Stimulated activated CD4-positive, alpha-beta T cell treated with anti-CD3 and anti-CD28 coated beads, Interleukin-4, amount 100 ng/mL, for 1 hour (primary cell): ENCODE measurements at places on chromosomes 7 and 10.

GRCh38 chr7:132123773-132124172 lies 452.5 kb downstream of the PLXNA4 start:
- no peak for DNase-seq

GRCh38 chr7:149855361-149856305 lies 17.5 kb downstream of the ZNF862 start:
- DNase-seq, result no peak

DNA sequence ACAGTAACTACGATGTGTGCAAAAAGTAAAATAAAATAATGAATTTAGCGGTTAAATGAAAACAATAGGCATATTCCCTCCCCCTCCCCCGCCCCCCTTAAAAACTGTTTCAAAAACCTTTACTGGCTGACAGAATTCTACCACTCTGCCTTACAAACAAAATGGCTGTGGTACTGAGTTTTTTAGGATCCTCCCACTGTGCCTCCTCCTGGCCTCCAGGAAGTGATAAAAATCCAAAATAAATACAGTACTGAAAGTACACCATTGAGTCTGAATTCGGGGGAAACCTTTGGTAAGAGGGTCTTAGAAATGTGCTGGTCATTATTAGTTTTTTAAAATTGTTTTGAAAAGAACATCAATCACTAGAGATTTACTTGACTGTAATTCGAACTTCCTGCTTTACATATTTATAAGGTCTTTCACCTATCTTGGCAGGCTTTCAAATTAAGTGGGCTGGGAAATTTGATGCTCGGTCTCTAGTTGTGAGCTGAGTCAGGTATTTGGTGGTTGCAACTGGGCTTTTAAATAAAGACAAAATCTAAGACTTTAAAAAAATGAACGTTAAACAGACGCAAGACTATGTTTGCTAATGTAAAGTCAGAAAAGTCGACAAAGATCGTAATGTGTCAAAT lies 32.5 kb upstream of the EPC1 start:
- DNase-seq, result no peak

- no peak for DNase-seq
Measured at GRCh38 chr10:18868919-18869318, 179.7 kb upstream of the MALRD1 start.

- DNase-seq, result no peak
Measured at GRCh38 chr7:72710983-72711382, 117.0 kb downstream of the TYW1B start.

GRCh38 chr7:28301148-28301641 lies 111.1 kb upstream of the CREB5 start:
- no peak for DNase-seq

GRCh38 chr7:85172530-85172941 lies 14.3 kb downstream of the SEMA3D start:
- no peak for DNase-seq

DNA sequence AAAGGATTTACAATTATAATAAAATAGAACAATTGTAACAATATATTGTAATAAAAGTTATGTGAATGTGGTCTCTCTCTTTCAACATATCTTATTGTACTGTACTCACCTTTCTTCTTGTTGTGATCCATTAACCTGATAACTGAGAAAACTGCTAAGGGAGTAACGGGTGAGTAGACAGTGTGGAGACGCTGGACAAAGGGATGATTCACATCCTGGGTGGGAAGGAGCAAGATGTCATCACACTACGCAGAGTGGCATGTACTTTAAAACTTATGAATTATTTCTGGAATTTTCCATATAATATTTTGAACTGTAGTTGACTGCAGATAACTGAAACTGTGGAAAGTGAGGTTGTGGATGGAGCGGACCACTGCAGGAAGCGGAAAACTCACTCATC lies 91.2 kb upstream of the PLPP4 start:
- DNase-seq, result no peak

DNA sequence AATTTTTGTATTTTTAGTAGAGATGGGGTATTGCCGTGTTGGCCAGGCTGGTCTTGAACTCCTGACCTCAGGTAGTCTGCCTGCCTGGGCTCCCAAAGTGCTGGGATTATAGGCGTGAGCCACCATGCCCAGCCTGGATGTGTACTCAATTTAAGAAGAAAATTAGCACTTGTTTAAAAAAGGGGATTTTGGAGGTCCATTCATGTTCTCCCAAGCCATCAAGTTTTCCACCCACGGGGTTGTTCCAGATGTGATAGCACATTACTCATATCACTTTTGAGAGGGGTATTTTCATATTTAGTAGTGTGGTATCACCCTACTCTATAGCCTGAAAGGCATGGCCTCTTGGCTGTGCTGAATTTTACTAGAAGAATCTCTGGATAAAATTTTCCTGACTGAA lies 10.5 kb upstream of the SLC26A3 start:
- DNase-seq, result no peak

DNA sequence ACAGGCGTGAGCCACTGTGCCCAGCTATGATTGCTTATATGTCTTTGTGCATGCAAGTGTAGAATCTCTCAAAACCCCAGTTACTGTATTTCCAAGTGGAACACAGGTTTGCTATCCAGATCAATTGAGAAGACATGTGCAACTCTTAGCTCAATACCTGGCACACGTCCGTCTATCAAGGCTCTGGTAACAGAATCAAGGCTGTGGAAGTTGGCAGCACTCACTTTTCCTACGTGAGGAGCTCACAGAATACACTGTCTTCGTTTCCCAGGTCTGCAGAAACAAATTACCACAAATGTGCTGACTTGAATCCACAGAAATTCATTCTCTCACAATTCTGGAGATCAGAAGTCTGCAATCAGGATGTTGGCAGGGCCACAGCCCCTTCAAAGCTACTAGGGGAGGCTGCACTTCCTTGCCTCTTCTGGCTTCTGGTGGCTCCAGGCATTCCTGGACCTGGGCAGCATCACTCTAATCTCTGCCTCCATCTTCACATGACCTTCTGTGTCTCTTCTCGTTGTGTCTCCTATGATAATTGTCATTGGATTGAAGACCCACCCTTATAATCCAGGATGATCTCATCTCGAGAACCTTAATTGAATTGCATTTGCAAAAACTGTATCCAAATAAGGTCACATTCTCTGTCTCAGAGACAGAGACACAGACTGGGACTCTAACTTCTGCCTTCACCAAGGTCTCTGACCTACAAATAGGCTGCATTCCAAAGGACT lies 84.8 kb upstream of the C7orf33 start:
- DNase-seq, result no peak

DNA sequence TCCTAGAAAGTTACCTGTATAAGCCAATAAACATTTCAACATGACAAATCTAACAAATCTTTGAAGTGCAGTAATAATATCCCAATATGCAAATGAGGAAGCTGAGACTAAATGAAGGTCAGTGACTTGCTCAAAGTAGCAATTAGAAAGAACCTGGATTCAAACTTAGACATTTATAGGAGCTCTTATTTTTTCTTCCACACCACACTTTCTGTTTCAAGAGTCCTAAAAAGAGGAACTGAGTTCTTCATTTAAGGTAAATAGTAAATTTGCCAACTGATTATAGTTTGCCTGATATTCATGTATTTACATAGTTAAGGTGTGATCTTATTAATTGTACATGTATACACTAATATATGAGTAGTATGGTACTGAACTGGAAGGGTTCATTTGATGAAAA lies 44.0 kb downstream of the KLHDC10 start:
- no peak for DNase-seq

DNA sequence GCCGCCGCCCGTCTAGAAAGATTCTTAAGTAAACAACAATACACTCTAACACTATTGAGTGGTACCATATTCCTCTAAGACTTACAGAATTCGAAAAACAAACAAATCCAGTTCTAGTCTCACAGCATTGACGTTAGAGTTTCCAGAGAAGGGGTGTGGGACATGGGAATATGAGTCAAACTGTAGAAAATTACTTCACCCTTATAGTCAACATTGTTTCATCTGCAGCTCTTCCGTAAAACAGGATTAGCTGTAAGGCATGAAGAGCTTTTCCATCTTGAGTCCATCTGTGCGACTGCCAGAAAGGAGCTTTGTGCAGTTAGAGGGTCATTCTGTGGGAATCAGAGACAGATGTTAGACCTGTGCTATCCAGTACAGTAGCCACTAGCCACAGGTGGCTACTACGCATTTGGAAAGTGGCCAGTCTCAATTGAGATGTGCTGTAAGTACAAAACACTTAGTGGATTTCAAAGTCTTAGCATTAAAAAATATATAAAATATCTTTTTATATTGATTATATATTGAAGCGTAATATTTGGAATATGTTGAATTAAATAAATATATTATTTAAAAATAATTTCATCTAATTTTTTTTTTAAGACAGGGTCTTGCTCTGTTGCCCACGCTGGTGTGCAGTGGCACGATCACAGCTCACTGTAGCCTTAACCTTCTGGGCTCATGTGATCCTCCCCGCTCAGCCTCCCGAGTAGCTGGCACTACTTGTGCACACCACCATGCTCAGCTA lies 79.8 kb upstream of the MPP7 start:
- no peak for DNase-seq

- DNase-seq, result no peak
Measured at GRCh38 chr10:97514344-97514743, 15.6 kb downstream of the UBTD1 start.

- DNase-seq, result no peak
Measured at GRCh38 chr7:1986366-1987083, 246.2 kb downstream of the MAD1L1 start.

DNA sequence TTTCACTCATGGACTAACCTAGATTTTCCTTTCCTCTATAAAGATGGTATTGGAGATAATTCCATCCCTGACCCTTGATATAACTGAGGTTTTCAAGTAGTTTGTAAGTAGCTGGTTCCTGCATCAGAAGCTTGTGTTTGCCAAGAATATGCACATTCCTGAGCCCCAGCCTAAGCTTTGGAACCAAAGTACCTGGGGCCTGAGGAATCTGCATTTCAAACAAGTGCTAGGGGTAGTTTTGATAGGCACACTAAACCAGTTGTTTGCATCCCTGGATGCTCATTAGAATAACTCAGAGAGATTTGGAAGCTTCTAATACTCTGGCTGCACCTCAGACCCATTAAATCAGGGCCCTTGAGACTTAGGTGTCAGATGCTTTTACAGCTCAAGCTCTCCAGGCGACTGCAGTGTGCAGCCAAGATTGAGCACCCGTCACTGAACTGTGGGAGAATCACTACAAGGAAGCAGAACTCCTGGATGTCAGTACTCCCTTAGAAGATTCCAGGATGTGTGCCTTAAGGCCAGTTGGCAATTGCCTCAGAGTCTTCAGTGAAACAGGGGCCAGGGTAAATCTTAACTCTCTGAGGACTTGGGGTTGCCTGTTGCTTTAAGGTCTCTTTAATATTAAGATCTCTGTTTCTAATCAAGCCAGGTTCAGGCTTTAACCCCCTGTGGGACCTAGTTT lies 565.0 kb downstream of the REEP3 start:
- no peak for DNase-seq

DNA sequence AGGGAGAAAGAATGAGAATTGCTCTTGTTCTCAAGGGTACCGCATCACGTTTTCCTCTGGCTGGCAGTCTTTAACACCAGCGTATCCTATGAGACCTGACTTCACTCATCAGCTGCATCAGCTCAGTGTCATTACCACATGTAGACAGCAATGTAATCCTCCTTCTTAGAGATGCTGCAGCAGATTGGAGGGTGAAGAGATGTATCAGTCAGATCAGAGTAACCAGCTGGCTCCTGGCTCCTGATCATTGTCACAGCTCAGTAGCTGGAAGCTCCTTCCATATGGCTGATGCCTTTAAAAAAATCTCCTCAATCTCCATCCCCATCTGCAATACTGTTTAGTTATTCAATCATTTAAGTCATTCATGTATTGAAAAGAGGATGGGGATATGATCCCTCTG lies 39.7 kb upstream of the EPHB6 start:
- DNase-seq, result no peak

GRCh38 chr10:120517196-120517595 lies 60.2 kb downstream of the PLPP4 start:
- DNase-seq, result no peak

- no peak for DNase-seq
Measured at GRCh38 chr10:126955934-126956711, 50.9 kb downstream of the DOCK1 start.
